ENCODE measurements at places on chromosomes 13 and 19.
A peak's percentile ranks its signal among the peaks of the same experiment; 100 is the strongest.

- DNase-seq, result peak; percentile 2
These were observed 18.0 kb upstream of the C1QTNF9B start for GRCh38 chr13:23915308-23915707.

- peak; percentile 57 for DNase-seq
These were observed 568 bp downstream of the ATP11A start for GRCh38 chr13:112690283-112690929.

DNA sequence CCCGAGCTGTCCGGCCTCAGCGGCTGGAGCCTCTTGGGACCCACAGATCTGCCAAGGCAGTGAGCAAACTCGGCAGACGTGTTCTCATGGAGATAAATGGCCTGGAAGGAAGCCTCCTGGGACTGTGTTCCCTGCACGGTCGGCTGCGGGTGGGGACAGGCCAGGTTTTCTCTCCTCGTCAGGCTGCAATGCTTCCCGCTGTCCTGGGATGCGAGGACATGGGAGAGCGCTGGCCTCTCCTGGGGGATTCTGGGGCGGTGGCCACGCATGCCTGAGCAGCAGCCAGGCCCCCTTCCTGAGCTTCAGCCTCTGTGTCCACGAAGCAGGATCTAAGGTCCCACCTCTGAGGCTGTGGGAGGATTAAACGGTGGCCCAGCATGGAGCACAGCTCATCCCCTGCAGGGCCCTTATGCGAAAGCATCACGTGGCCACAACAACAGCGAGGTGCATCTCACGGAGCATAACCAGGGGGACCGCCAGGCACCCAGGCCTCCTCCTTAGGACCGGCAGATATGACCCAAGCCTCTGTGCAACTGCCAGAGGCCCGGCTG is 21.2 kb upstream of the C13orf46 start:
- DNase-seq, result no peak

DNA sequence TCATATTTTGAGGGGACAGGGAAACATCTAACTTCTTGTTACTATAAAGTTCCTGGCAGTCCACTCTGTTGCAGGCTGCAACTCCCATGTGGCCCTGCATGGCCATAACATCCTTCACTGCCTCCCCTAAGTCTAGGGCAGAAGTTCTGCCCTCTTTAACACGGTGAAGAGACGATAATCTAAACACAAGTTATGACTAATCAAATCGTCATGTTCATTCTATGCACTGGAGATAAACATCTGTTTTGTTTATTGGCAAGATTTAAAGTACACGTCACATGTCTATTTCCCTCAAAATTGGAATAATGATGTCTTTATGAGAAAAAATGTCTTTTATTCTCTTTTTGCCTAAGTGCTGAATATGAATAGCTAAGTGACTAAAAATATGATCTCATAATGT is 1629.4 kb downstream of the PCDH9 start:
- peak; percentile 13 for DNase-seq

GRCh38 chr13:43988302-43988701 is 108.6 kb downstream of the LACC1 start:
- DNase-seq, result no peak

GRCh38 chr13:32001769-32002168 is 29.8 kb upstream of the FRY start:
- no peak for DNase-seq

DNA sequence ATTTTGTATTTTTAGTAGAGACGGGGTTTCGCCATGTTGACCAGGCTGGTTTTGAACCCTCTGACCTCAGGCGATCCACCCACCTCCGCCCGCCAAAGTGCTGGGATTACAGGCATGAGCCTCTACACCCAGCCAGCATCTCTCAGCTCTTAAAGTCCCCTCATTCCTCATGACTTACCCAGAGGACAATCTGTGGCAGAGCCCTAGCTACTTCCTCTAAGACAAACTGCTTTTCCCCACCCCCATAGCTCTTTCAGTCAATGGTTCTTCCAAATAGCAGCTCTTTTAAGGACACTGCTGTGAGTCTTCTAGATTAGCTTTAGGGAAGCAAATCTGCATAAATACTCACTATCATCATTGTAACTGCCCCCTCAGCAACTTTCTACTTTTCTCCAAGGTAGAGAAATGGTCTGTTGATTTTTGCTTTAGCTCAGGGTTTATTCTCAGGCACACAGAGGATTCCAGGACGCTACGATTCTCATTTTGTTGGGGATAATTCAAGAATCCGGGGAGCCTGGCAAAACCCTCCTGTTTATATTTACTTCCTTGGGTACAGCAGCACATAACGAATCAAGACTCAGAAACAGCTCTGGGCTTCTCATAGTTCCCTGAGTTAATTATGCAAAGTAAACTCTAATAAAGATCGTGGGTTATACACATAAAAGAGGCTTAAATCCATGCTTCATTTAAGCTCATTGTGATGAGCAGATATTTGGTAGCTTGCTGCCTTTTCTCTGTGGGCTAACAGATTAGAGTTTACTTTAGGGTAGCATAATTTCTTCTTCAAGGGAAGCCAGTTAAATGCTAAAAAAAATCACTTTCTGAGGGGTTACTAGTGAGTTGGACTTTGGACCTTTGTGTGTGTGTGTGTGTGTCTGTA is 357.4 kb downstream of the TDRD3 start:
- DNase-seq, result peak; percentile 89
